Activated CD4-positive, alpha-beta T cell treated with anti-CD3 and anti-CD28 coated beads for 1 hour (primary cell): ENCODE measurements at places on chromosomes 3 and 15.

DNA sequence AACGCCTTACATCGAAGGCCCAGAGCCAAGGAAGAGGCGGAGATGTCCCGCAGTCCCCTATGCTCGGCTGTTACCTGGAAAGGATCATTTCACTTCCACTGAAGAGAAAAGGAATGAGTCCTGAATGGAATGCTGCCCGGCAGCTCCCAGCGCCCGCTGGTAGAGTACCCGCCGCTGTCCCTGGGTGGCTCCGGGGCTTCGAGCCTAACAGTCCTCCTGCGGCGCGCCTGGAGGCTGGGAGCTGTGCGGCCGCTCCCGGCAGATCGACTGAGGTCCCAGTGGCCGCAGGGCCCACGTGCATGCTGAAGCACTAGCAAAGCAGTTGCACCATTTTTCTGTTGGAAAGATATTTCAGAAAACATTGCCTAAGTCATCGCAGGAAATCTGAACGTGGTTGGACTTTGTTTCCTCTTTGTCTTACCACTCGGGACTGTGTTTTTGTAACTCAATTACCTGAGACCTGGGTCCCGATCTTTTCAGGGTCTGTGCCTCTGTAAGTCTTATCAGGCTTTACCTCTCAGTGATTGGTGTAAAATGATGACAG lies 984 bp downstream of the RNU6-1 start:
- no peak for DNase-seq

DNA sequence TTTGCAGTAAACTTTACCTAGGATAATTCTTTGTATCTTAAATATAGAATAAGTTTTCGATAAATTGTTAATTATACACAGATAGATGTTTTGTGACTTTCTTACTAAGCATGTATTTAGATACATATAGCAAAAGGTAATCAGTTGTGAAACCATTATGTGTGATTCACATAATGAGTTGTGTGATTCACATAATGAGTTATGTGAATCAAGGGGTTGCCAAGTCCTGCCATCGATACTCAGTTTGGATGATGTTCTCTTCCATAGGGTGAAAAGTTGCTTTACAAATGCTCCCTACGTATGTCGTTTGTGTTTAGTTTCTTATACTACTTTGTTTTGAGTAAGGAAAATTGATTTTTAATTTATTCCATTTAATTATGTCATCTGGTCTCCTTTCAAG lies 682.1 kb downstream of the MECOM start:
- no peak for DNase-seq

DNA sequence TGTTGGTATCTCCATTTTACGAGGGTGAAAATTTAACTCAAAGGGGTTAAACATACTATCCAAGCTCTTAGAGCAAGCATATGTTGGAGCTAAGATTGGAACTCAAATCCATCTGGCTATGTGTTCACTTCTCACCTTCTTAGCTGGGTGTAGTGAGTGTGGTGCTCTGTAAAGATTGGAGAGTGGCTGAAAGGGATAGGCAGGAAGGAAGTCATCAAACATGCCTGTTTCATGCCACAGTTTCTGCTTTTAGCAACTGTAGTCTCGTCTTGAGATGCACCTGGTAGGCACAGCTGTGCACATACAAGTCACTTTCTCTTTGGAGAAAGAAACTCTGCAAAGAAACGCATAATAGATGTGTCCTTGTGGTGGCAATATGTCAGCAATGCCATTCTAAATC lies 189.1 kb upstream of the MDFIC2 start:
- no peak for DNase-seq

GRCh38 chr3:76387000-76387399 lies 601.7 kb upstream of the ZNF717 start:
- DNase-seq: no peak

DNA sequence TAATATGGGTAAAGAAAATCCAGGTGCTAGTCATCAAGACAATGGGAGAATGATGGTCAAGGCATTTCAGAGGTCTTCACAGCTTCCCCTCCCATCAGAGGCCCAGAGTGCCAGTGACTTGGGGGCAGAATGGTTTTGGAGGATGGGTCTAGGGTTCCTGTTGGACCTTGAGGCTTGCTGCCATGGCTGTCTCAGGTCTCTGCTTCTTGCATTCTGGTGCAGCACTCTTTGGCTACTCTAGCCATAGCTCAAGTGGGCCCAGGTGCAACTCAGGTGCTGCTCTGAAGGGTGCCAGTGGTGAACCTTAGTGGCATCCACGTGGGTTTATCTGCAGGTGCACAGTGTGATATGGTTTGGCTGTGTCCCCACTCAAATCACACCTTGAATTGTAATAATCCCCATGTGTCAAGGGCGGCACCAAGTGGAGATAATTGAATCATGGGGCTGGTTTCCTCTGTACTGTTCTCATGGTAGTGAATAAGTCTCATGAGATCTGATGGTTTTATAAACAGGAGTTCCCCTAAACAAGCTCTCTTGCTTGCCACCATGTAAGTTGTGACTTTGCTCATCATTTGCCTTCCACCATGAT lies 48.5 kb upstream of the PEX5L start:
- no peak for DNase-seq

DNA sequence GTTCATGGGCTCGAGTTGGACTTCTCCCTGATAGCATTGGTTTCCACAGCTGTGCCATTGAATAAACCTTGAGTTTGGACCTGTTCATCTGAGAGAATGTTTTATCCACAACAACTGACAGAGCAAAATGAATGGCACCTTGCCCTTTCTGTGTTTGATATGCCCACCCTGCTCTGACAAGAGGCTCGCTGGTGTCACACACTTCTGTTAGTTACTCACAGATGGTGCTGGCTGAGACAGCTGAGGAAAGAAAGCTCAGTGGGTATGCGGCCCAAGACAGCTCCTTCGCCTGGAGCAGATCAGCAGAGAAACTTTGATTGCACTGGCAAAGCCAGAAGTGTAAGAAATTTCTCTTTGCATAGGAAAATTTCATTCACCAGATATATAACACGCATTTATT lies 2.5 kb upstream of the CAPN3 start:
- DNase-seq: no peak

- peak; percentile 34 for DNase-seq
Observed at GRCh38 chr3:33787328-33788009, 11.0 kb upstream of the PDCD6IP start.

DNA sequence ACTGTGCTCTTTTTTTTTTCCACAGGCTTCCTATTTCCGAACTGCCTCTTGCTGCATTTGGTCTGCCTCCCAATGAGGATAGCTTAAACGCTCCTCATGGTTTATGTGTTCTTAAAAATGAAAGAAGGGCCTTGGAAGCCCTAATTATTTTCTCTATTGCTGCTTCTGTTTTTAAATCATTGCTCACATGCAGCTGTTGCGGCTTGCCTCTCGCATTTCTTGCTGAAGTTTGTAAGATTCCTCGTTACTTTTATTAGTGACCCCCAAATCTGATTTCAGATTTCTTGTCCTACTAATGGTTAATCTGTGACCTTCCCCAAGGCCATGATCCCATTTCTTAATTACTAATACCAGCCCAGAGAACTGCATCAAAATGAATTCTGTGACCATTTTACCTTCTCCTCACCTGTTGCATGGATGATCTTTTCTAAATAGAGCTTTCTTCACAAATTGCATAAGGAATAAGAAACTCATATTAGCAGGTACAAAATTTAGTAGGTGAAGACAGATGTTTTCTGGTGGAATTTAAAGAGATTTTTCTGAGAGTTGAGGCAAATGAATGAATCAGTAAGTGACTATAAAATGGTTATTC lies 1.8 kb downstream of the UBE2E1 start:
- no peak for DNase-seq

DNA sequence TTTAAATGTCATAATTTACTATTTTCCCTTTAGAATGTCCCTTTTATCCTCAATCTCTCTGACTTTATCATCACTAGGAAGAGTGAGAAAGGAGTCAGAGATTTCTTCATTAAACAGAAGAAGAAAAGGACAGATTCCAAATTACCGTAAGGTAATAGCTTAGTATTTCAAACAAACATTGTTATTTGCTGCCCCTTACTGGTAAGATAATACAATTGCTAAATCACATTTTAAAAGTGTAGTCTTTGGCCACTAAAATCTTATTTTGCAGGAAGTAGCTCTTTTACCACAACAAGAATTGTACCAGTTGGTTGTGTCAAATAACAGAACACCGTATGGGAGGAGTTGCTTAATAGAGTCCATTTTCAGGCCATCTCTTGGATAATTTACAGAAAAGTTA lies 53.7 kb downstream of the CGGBP1 start:
- no peak for DNase-seq

DNA sequence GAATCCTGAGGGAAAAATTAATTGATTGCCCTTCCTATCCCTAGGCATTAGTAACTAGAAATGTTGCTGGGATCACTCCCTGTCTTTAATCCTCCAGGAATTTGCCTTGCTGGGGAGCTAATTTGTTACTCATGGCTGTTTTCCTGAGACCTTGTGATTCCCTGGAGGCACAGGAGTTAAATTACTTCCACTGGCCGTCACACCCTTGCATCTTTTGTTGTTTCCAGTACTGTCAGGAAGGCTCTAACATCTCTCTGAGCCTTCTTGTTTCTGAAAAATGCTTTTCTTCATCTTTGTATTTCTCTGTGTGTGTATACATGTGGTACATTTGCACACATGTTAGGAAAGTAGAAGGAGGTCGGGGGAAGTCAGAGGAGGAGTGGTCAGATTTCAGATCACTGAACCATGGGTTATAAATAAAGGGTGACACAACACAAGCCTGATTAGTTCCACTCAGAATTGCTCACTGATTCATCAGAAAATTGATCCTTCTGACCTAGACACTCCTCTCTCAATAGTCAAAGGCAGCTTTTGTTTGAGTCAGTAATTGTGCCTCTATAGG lies 23.5 kb upstream of the LRRFIP2 start:
- no peak for DNase-seq

DNA sequence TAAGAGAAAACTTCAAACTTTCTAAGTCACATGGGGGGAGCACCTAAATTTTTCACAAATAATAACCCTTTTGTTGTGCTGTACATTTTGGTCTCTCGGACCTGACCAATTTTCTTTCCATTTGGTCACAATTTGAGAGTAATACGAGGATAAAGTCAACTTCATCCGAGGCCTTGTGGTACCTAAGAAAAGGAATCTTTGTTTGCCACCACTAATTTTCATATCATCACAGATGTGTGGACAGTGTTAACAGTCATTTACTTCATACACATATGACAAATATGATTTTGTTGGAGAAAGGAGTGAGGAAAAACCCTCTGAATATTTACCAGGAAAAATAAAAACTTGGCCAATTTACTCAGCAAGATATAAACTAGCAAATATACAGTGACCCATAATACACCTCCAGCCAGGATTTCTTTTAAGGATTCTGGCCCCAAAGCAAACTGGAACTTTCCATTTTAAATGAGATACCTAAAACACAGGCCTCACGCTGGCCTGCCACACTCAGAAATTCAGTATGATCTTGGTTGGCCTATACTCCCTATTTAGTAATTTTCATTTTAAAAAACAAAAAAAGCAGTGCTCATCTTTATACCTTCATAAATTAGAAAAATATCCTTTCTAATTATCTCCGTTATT lies 40.7 kb downstream of the VGLL4 start:
- no peak for DNase-seq

- DNase-seq: no peak
Observed at GRCh38 chr3:2713923-2714322, 396.3 kb downstream of the IL5RA start.

GRCh38 chr3:108346301-108347227 lies 50.2 kb downstream of the HHLA2 start:
- no peak for DNase-seq

DNA sequence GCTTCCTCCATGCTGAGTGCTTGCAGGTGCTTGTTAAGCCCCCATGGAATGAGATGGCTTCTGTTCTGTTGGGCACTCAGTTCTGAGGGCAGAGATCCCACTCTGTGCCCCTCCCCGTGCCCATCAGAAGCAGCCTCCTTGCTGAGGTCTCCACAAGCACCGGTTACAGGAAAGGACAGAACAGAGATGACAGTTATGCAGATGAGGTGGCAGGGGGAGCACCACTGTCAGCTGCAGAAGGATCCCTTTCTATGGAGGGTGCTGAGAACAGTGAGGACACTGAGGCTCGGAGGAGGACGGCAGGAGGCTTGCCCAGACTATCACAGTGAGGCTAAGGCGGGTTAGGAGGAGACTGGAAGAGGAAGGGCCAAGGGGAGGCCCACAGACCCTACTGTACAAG lies 12.4 kb downstream of the CACNA2D2 start:
- no peak for DNase-seq

DNA sequence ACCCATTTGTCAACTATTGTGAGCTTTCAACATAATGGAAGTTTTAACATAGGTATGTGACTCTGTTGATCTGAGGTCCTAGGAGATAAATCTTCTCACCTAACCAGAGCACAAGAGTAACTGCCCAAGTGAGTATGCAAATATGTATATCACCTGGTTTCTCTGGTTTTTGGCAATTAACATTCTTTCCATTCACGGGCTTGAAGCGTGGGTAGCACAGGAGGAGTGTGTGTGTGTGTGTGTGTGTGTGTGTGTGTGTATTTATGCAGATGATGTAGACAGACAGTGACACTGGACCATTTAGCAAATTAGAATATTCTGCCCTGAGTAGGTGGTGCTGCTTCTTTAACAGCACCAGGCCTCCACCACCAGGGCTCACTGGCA lies 15.0 kb downstream of the EPHB1 start:
- DNase-seq: no peak

DNA sequence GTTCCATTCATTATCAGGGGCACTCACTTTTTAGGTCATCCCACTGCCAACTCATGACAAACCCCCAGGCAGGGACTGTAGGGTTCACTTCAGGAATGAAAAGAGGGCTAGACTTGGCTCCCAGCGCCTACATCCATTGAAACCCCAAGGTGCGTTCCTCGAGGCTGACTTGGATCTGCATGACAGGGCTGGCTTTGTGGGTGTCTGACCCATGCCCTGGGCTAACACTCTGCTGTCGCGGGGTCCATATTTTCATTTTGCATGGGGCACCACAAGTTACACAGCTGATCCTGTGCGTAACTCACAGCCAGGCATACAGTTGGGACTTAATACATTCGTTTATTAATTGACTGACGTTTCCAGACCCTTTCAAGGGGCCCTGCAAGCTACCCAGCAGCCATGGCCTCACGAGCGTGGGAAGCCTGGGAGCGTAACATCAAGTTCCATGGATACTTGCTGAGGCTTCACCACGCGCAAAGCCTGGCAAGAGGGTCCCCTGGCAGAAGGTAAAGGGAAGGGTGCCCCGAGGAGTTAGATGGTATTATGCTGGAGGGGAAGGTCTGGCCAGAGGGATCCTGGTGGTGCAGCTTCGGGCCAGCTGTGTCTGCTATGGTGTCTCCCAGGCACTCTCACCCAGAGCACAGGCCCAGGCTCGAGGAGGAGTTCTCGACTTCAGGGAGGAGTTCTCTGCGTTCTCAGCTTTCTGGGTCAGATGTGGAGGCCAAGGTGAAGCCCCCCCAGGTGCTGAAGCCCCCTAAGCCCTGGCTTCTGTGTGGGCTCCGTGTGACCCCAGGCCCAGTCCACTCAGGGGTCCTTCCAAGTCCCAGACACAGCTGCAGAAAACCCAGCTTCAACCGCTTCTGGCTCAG lies 85.4 kb downstream of the ADAMTS17 start:
- no peak for DNase-seq

DNA sequence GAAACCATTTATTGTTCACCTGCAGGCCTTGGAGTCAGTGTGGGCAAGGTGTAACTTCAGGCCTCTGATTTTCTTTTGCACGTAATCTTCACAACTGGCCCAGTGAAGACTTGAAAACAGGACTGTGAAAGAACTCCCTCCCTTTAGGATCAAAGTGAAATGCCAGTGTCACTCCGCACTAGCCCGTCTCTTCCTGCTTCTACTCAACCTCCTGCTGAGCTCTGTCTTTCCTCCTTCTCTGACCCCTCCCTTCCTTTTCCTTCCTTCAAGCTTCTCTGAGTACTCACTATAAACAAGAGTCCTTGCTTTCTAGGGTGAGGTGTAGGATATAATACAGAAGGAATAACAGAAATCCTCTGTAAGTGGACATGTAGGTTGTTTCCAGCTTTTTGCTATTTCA lies 28.5 kb downstream of the TMEM41A start:
- no peak for DNase-seq

- no peak for DNase-seq
Observed at GRCh38 chr3:11346416-11346815, 74.2 kb downstream of the ATG7 start.
